ENCODE measurements at places on chromosomes 4 and X.

DNA sequence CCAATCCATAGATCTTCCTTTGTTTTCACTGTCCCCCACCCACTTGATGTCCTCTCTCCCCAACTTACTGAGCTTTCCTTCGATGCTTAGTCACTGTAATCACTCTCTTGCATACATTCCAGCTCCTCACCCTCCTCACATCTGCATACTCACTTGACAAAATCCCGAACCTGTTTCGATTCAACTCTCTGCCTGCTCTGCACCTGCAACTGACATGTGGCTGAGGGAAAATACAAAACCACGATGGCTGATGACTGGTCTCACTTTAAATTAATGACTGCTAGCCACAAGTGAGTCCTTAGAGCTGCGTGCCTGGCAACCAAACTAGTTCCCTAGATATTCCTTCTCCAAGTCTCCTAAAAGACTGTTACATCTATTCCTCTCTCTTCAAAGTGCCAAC lies 70.4 kb upstream of the FHL1 start:
- no peak for DNase-seq

- no peak for DNase-seq
Observed at GRCh38 chr4:100284129-100284880, 94.0 kb upstream of the DDIT4L start.

GRCh38 chr4:122912810-122913575 lies 9.4 kb downstream of the NUDT6 start:
- DNase-seq: no peak

DNA sequence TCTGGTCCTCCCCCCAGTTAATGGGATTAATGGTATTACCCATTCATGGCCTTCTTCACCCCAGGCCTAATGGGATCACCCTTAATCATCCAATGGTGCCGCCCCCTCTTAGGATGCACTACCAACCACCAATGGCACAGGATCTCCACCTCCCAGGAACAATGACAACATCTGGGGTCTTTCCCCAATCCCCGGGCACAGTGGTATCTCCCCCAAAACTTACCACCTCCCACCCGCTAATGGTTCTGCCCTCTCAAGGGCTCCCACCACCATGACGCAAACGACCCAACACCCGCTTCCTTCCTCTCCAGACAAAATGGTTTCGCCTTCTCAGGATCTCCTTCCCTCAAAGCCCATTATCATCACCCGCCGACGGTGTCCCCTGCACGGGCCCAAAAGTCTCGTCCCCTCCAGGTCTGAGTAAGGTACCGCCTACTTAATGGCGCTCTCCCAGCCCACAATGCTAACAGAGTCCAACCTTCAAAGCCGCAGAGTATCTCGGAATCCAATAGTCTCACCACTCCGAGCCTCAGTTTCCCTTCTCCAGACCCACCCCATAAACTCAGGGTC lies 458 bp downstream of the GRIPAP1 start:
- peak; percentile 8 for DNase-seq

GRCh38 chr4:142230991-142231390 lies 594.6 kb downstream of the IL15 start:
- no peak for DNase-seq

Data from HTR-8/SVneo (cell line).